NCI-H774 (cell line): ENCODE measurements at places on chromosomes 6 and 20.

GRCh38 chr6:141829566-141830360 lies 303.0 kb upstream of the GJE1 start:
- DNase-seq = no peak

GRCh38 chr6:158064725-158065251 lies 83.1 kb downstream of the SYNJ2 start:
- no peak for DNase-seq

DNA sequence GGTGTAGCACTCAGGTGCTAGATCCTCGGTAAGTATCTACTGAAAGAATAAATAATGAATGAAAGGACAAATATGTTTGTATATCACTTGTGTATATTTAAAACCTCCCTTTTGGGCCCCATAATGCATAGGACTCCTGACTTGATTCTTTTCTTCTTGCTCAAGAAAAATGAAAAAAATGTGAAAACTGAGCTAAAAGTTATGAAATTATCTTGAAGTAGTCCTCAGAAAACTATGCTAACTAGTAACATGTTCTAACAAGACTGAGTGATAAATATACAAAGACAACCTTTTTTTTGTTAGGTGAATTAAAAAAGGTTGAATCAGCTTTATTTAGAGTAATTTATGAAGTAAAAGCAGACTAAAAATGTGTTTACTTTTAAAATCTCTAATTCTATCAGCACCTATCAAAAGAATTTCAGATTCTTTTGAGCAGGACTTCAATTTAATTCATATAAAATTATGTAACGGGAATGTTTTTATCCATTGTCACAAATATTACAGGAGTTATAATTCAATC lies 247.8 kb upstream of the JAG1 start:
- no peak for DNase-seq

DNA sequence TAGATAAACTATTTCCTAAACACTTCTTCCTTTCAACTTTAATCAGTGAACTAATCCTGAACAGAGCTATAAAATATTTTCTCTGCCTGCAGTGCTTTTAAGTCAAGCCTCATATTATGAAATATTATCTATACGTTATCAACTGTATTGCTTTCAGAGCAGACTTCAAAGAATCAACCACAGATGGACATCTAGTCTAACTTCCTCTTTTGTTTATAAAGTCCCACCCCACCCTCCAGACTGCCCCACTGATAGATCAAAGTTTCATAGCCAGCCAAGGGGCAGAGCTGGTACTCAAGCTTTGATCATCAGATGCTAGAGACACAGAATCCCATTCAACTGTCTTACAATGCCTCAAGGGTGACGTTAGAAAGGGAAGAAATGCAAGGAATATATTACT lies 308.3 kb downstream of the LAMA2 start:
- DNase-seq = no peak

DNA sequence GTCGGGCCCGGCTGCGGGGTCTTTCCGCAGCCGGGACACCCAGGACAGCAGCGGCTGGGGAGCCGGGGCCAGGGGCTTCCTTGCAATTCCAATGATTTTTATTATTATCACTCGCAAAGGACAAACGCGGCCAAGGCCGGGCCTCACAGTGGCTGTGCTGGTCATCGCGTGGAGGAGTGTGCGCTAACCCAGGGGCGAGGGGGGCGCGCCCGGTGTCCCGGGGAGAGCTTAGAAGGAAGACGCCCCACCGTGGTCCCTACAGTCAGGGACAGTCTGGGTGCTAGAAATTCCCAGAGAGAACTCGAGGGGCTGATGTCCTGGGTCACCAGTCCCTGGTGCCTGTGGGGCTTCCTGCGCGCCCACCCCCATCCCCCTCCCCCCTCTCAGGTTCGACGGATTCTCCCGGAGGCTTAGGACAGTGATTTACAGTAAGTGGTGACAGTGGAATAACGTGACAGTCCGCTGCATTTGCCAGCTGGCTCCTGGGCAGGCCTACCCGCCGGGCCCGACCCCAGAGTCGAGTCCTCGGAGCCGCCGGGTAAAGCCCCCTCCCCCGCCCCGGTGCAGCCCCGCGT lies 9.5 kb downstream of the FOXC1 start:
- no peak for DNase-seq

- no peak for DNase-seq
Observed at GRCh38 chr6:127073222-127073621, 45.2 kb upstream of the RSPO3 start.

- DNase-seq = no peak
Observed at GRCh38 chr20:4972506-4973251, 28.6 kb downstream of the SLC23A2 start.

DNA sequence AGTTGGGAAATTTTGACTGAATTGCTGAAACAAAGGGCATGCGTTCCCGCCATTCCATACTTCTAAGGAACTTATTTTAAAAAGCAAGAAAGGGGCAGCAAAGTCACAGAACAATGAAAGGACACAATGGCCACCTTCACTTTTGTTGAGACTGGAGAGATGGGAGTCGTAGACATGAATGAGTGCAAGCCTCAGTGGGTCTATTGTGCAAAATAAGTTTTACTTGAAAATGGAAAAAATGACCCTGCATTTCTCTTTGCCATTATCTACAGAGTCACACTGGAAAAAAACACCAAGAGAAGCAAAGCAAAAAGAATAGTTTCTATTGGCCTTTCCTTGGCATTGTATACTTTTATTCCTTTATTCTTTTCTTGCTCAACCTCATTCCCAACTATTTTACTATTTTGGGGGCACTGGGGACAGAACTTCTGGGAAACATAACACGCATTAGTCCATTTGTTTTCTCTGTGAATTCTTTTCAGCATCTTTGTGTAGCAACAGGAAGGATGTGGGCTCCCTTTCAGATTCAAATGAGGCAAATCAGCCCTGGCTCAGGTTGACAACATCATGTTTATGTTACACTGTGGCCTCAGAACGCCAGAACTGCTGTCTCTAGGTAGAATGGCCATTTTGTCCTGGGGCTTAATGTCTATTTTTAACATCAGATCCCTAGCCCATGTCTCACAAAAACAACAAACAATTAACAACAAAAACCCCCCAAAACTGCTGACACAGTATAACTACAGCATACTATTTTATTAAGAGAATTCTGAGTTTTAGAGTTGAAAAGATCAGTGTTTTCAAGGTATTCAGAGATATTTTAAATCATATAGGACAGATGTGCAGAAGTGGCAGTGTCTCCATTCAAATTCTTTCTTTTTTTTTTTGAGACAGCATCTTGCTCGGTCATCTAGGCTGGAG lies 122.2 kb downstream of the FYN start:
- no peak for DNase-seq

- DNase-seq = no peak
Observed at GRCh38 chr20:16785226-16785625, 37.1 kb downstream of the OTOR start.

GRCh38 chr6:1287103-1287591 lies 24.8 kb upstream of the FOXQ1 start:
- no peak for DNase-seq

DNA sequence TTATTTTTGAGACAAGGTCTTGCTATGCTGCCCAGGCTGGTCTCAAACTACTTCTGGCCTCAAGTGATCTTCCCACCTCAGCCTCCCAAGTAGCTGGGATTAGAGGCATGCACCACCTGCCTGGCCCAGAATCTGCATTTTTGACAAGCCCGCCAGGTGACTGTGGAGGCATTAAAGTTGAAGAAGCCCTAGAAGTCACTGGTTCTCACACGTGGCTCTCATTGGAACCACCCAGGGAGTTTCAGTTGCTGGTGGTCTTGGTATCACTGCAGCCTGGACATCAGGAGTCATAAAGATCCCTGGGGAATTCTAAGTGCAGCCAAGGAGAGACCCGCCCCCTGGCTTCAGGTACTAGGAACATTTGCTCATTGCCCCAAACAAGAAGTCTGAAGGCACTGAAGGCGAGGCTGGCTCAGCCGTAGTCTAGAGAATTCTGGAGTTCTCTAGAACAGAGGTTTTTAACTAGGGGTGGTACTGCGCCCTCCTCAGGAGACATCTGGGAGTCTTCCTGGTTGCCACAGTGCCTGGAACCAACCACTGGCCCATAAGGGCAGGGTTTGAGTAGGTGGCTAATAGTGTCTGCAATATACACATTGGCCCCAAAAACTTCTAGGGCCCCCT lies 182.8 kb downstream of the ZMYND8 start:
- no peak for DNase-seq

- no peak for DNase-seq
Observed at GRCh38 chr6:26342106-26343004, 22.6 kb upstream of the BTN3A2 start.

- no peak for DNase-seq
Observed at GRCh38 chr20:34724172-34724571, 20.0 kb downstream of the TP53INP2 start.

GRCh38 chr20:51854921-51855320 lies 52.6 kb upstream of the SALL4 start:
- DNase-seq = no peak

DNA sequence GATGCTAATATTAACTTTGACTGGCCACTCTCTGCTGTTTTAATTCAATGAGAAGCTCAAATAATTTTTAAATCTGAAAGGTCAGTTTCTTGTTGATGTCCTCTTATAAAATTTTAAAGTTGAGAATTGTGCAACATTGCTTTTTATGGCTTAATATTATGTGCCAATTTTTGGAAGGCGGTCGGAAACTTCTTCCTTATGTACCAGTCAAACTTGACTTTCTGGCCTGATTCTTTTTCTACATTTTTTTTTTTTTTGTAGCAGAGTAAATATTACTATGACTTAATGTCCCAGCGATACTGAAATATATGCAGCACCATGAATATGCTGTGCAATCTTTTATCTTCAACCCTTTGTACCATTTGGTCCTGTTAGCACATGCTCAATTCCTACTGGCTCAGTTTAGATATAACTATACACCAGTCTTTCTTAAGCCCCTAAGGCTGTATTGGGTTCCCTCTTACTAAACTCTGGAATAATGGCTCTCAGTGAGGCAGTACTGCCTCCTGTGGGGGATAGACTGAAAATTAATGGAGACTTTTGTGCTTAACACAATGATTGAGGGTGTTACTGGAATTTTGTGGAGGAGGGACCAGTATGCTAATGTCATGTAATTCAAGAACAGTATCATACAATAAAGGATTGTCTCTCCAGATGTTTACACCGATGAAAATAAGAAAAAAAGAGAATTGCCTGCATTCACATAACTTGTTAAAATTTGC lies 156.4 kb upstream of the SYNCRIP start:
- no peak for DNase-seq

- no peak for DNase-seq
Observed at GRCh38 chr20:36778831-36779655, 5.5 kb upstream of the DSN1 start.

DNA sequence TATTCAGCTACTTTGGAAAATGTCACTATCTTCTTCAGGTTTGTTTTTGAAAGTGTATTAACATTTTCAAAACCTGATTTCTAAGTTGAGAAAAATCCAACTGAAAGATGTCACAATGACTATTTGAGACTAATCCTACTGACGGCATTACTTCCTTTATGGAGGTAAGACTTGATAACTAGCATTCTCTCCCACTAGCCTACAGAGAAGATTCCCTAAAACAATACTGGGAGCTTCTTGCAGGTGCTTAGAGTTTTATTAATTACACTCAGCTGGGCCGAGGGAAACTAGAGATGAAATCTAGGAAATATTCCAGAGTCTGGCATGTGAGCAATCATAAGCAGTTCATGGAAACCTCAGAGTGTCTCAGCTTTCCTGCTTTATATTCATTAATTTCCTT lies 114.0 kb downstream of the LCA5 start:
- no peak for DNase-seq

GRCh38 chr6:82740072-82740471 lies 325.6 kb downstream of the UBE3D start:
- peak; percentile 25 for DNase-seq

DNA sequence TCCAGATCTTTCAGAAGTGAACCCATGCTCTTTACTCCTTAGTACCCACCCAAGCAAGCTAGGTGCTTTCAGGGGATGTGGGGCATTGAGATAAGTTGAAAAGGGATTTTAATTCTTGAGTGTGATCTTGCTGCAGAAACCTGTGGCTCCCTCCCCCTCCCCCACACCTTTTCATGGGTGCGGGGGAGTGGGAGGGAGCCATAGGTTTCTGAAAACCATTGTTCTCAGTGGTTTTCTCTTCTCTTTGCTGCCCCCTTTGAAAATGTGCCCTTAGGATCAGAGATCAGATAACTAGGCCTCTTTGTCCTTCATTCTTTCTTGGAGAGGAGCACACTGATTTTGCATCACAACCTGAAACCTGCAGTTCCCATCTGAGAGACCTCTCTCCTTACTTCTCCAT lies 2.4 kb downstream of the PCSK2 start:
- DNase-seq = no peak

DNA sequence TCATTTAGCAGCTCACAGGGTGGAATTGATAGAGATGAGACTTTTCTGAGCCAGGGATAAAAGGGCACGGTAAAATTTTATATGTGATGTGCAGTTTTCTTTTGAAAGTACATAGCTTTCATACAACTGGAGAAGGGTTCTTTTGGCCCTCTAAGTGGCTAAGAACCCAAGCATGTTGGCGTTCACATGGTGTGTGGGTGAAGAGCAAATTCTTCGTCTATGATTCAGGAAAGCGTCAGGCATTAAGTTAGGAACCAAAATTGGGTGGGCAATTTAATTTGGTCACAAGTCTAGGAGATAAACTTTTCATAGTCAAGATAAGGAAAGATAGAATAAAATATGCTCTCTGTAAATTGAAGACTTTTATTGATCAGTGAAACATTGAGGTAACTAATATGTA lies 153.9 kb downstream of the UTRN start:
- no peak for DNase-seq

DNA sequence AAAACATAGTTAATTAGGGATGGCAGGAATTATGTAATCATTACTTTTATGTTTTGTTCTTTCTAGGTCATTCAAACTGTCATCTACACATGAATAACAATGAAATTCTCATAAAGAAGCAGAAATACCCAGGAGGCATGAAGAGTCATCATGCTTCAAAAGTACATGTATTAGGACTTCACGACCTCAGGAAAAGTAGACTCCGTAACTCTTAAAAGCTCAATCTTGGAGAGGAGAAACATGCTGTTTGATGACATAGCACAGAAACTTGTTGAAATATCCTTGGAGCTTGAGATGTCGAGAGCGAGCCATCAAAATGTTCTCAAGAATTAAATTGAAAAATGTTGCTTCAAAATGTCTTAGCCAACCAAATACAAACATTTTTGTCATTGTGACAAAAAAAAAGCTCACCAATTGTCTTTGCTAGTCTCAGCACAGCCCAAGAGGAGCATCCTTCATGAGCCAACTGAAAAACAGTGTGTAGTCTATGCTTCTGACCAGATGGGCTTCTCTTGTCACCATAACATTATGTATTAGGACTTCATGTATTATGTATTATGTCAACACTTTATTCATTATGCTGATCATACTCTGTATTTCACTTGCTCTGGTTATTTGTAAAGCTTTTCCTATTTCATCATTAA lies 28.2 kb upstream of the ANKEF1 start:
- no peak for DNase-seq

DNA sequence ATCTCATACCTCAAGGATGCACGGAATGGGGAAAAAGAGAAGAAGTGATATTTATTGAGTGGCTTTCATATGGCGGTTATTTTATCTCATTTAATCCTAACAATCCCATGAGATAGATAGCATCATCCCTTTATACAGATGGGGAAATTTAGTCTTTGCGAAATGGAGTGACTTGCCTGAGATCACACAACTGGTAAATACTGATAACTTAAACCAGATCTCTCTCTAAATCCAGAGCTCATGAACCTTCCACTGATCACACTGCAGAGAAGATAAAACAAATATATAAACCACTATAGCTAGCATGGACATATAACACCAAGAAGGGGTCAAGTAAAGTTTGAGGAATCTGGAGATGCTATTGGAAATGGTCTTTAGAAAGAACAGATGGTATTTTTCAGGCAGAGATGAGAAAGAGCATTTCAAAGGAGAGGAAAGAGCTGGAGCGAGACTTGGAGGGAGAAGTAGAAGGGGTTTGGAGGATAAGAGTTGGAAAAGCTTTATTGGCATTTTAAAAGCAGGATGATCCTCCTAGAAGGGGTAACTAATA lies 139.8 kb upstream of the TNFAIP3 start:
- DNase-seq = no peak
